ENCODE measurements at places on chromosomes 12 and 14. TPM values are rescaled to one million over a fixed set of nuclear protein-coding genes. Genes with fewer than 3 reads are reported as not detected.

Gene CCDC177
- 4.8 TPM for polyA plus RNA-seq

Gene PROX2
- polyA plus RNA-seq, result 1.3 TPM

Gene CRADD
- polyA plus RNA-seq, result 12.9 TPM

Gene HSPA2
- polyA plus RNA-seq, result 38.3 TPM

Gene HNRNPC
- 522 TPM for polyA plus RNA-seq

All from spinal cord (tissue), 10 donors.